Progenitor cell of endocrine pancreas (in vitro differentiated cells): ENCODE measurements at places on chromosomes 3 and 15. TPM values are rescaled to one million over a fixed set of nuclear protein-coding genes. Genes with fewer than 3 reads are reported as not detected.

- peaks cover 4% of the 10 kb centered on the region for H3K36me3 ChIP-seq
- no peak overlapping the region for H3K4me3 ChIP-seq
- no peaks in the 10 kb centered on the region for H3K27me3 ChIP-seq
- no peak for DNase-seq
- H3K4me1 ChIP-seq, result peaks cover 41% of the 10 kb centered on the region
Measured at GRCh38 chr15:36960179-36960946, 140.0 kb downstream of the MEIS2 start.

DNA sequence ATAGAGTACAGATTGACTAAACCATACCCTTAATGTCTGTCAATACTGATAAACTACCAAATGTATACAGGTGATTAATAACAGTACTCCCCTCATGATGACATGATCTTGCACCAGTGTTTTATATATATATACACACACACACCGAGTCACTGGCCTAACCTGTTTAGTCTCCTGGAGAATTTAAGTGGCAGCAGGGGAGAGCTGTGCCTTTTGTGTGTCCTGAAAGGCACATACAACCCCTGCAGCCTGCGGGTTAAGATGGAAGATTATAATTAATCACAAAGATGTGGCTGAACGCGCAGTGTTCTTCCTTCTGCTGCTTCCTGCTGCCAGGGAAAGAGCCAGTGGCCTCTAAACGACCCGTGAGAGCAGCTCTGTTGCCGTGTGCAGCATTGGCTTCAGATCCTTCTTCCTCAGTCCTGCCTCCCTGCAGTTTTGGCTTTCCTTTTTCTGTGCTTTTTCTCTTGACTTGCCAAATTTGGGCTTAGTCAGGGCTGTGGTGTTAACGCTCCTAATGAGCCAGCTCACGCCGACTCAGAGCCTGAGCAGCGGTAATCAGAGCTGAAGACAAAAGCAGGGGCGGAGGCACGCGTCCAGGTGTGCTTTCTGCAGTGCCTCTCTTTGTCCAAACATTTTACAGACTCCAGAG lies 42.5 kb upstream of the UBE3A start:
- H3K4me1 ChIP-seq, result peaks cover 30% of the 10 kb centered on the region
- H3K36me3 ChIP-seq, result no peaks in the 10 kb centered on the region
- peaks cover 17% of the 10 kb centered on the region for H3K27me3 ChIP-seq
- peak overlapping the region; percentile 67 for H3K4me3 ChIP-seq
- DNase-seq, result no peak

DNA sequence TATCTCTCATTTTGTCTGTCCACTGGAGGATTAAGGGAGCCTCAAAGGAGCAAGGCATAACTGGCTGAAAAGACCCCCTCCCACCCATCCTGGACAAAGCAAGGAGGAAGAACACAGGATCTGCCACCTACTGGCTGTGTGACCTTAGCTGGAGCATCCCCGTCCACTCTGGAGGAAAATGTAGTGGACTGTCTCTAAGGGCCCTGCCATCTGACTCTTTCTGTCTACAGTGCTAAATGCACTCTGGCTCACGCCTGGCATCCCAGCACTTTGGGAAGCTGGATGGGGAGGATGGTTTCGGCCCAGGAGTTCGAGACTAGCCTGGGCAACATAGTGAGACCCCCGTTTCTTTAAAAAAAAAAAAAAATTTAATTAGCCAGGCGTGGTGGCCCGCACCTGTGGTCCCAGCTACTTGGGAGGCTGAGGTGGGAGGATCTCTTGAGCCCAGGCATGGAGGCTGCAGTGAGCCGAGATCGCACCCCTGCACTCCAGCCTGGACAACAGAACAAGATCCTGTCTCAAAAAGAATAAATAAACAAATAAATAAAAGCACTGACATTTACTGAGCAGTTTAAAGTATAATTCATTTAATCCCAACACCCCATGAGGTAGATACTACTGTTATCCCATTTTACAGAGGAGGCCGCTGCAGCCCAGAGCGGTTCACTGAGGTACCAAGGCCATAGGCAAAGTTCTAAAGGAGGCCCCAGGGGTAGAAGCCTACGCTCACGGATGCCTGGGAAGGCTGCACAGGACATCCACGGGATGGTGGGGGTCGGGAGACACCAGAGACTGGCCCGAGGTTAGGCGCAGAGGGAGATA lies 1.1 kb downstream of the TBC1D2B start:
- peak overlapping the region; percentile 88 for H3K4me3 ChIP-seq
- no peak for DNase-seq
- H3K27ac ChIP-seq, result peak overlapping the region; percentile 82
- H3K4me1 ChIP-seq, result peaks cover 6% of the 10 kb centered on the region

Gene LRRN1
- 208 and 222 TPM in 2 replicates for total RNA-seq

Gene SPINT1
- total RNA-seq, result 213 and 217 TPM in 2 replicates

GRCh38 chr15:55267401-55268175 lies 22.0 kb downstream of the RAB27A start:
- H3K4me1 ChIP-seq, result peaks cover 11% of the 10 kb centered on the region
- DNase-seq, result no peak
- H3K27me3 ChIP-seq, result no peaks in the 10 kb centered on the region
- no peaks in the 10 kb centered on the region for H3K36me3 ChIP-seq
- no peak overlapping the region for H3K27ac ChIP-seq

GRCh38 chr15:23506762-23507161 lies 58.7 kb upstream of the MKRN3 start:
- H3K27ac ChIP-seq, result no peak overlapping the region
- peaks cover 26% of the 10 kb centered on the region for H3K4me1 ChIP-seq
- DNase-seq, result no peak
- H3K36me3 ChIP-seq, result peaks cover 12% of the 10 kb centered on the region
